Colonic mucosa (tissue), 4 donors: ENCODE measurements at places on chromosomes 6 and 20. TPM values are rescaled to one million over a fixed set of nuclear protein-coding genes. Genes with fewer than 3 reads are reported as not detected.

Gene ADGRF5
- total RNA-seq, result 3.3 TPM

- DNase-seq, result no peak
- no peak overlapping the region for H3K4me3 ChIP-seq
- H3K27ac ChIP-seq, result no peak overlapping the region
- no peaks in the 10 kb centered on the region for H3K4me1 ChIP-seq
- no peaks in the 10 kb centered on the region for H3K36me3 ChIP-seq
Measured at GRCh38 chr6:135403584-135403983, 94.0 kb downstream of the AHI1 start.

DNA sequence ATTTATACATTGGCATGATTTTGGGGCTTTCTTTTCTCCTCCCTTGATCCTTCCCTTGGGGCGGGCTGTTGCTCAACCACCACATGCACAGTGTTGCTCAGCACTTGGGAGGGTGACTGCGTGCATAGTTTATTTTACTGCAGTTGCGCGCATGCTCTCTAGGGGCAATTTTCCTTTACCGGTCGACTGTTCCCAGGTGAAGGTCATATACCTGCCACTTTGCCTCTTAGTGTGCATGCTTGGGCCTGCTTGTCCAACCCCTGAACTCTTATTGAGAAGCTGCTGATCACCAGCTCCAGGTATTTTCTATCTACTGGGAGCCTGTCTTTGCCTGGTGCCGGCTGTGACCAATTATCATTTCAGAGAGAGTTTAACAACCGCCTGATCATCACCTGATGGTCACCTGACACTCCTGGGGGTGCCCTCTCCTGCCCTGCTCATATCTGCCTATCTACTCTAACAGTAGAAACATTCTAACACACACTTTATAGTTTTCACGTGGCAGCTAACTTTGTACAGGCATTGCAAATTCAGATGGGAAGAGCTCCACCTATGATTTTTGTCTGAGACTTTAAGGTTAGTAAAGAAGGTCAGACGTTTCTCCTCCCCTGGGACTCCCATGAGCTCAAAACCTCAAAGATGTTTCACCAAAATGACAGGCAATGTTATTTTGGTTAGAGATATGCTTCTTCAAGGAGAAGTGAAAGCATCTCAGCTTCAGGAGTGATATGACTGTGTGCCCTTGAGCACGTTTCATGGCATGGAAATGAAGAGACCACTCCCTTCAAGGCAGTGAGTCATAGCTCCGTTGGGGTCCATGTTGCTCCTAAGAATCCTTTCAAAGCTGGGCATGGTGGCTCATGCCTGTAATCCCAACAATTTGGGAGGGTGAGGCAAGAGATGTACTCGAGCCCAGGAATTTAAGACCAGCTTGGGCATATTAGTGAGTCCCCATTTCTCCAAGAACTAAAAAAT, 227.5 kb upstream of the MYLIP start:
- no peaks in the 10 kb centered on the region for H3K27me3 ChIP-seq
- H3K27ac ChIP-seq, result no peak overlapping the region
- no peak for DNase-seq
- no peak overlapping the region for H3K4me3 ChIP-seq
- no peaks in the 10 kb centered on the region for H3K36me3 ChIP-seq
- H3K4me1 ChIP-seq, result no peaks in the 10 kb centered on the region

GRCh38 chr20:63864978-63865640, at the start of gene TPD52L2:
Gene TPD52L2, plus strand, starts transcription at chr20:63865270. Its CDS starts 96 bp downstream, at chr20:63865366.
- H3K27ac ChIP-seq, result peak within 1 kb of the TSS; percentile 97
- DNase-seq, result peak; percentile 99
- H3K4me1 ChIP-seq, result peaks cover 11% of the 10 kb centered on the region
- H3K36me3 ChIP-seq, result peaks cover 14% of the 10 kb centered on the region
- H3K27me3 ChIP-seq, result no peaks in the 10 kb centered on the region
- H3K4me3 ChIP-seq, result peak within 1 kb of the TSS; percentile 94

DNA sequence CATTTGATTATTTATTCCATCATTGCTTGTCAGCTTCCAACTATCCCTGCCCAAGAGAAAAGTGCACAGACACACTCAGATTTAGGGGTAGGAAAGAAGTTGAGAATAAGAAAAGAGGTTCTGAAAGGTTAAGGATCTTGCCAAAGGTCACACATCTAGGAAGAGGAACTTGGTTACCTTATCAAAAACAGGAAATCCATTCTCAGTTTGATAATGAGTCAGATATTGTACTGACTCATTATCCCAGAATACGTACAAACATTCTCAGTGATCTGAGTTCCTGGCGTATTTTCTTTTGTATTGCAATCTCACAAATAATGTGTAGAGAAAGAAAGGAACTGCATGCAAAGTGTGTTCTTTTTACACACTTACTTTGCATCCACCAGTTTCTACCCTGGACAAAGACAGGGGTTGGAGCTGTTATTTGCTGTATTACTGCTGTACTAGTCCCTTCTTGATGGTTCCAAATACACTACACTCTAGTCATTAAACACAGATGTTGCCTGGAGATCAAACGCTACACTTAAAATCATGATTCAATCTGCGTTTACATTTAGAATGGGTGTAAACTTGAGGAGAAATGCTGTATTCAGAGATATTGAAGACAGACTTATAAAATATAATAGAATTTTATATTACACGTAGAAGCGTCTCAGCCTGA, 545.7 kb downstream of the PRKN start:
- no peaks in the 10 kb centered on the region for H3K4me1 ChIP-seq
- H3K36me3 ChIP-seq, result no peaks in the 10 kb centered on the region
- H3K27ac ChIP-seq, result no peak overlapping the region
- no peaks in the 10 kb centered on the region for H3K27me3 ChIP-seq
- DNase-seq, result no peak
